SHP77 (cell line): ENCODE measurements at places on chromosomes 2 and 18.

DNA sequence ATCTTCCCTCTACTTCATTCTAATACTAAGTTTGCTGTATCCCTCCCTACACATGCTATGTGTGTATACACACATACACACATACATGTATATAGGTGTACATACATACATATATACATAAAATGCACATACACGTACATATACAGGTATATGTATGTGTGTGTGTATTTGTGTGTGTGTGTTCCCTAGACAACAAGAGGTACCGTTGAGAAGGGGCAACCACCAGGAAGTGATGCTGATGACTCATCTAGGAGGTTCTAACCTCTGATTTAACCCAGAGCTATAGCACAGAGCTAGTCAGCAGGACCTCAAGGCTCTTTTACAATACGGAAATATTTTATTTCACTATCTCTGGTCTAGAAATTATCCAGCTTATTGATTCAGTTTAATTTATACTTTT, 139.2 kb downstream of the LAMA3 start:
- DNase-seq: peak; percentile 32

DNA sequence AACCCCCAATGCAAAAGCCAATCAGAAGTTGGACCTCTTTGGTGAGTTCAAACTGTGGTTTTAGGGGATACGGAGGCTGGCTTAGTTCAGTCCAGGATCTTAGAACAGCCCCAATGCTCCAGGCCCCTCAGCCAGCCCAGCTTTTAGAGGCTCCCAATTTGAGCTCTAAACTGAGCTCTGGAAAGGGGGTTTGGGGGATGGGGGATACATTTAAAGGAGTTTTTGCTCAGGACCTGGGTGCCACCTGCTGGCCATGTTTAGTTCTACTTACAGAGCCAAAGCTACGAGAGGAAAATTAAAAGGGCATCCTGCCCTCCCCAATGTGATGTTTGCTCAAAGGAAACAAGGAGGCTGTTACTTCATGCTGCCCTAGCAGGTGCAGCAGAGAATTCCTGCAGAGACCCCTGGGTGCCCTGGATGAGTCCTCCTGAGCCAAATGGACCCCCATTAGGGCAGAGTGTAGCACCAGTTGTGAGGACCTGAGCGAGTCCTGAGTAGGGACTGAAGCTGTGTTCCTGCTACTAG, 15.9 kb upstream of the TMEM214 start:
- peak; percentile 79 for DNase-seq

- no peak for DNase-seq
Observed at GRCh38 chr2:101081375-101081907, 69.7 kb downstream of the TBC1D8 start.

GRCh38 chr18:30917651-30918050, 124.9 kb downstream of the DSC3 start:
- no peak for DNase-seq

- DNase-seq: no peak
Observed at GRCh38 chr18:37012452-37012851, 183.5 kb downstream of the KIAA1328 start.

DNA sequence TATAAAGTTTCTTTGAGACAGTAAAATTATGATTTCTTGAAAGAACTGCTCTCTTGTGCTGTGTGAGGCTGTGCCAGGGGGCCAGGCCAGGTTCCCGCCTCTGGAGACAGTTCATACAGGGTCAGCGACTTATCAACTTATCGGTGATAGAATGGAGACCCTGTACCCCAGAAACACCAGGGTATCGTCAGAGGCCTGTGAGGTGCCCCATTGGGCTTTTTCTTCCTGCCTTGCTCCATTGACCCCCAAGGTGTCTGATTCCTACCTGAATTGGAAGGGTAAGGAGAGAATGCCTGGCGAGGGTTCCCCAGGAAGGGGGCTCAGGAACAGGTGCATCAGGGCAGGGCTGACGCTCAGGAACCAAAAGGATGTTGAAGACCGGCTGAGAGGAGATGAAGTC, 4.3 kb downstream of the DLX1 start:
- no peak for DNase-seq

GRCh38 chr18:49985236-49985635, 171.9 kb upstream of the ACAA2 start:
- no peak for DNase-seq

DNA sequence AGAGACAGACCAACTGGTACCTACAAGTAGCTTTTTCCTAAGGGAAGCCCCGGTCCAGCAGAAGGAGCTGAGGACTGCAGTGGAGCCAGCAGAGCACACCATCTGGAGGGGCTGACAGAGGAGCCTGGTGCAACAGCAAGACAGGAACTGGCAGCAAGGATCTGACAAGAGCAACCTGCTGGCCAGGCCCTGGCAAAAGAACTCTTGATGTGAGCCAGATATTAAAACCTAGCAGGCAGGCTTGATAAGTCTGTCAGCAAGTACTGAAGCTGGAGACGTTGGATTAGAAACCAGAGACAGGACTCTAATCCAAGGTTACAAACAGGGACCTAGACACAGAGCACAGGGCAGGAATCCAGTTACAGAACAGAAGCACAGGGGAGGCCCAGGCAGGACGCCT, 260.7 kb upstream of the MGAT5 start:
- no peak for DNase-seq

GRCh38 chr2:106546391-106546990, 59.3 kb downstream of the CD8B2 start:
- DNase-seq: no peak

GRCh38 chr2:38810488-38810887, 32.5 kb downstream of the GEMIN6 start:
- no peak for DNase-seq

GRCh38 chr2:193461431-193461934, 1266.8 kb upstream of the TMEFF2 start:
- no peak for DNase-seq
